ENCODE measurements at places on chromosomes 2 and 18.
A peak's percentile ranks its signal among the peaks of the same experiment; 100 is the strongest.

- H3K27me3 ChIP-seq = peaks cover 4% of the 10 kb centered on the region
- no peak for DNase-seq
- peaks cover 5% of the 10 kb centered on the region for H3K4me1 ChIP-seq
- H3K27ac ChIP-seq = no peak overlapping the region
- H3K36me3 ChIP-seq = no peaks in the 10 kb centered on the region
These were observed 275.1 kb downstream of the AGPS start for GRCh38 chr2:177667626-177668025.

DNA sequence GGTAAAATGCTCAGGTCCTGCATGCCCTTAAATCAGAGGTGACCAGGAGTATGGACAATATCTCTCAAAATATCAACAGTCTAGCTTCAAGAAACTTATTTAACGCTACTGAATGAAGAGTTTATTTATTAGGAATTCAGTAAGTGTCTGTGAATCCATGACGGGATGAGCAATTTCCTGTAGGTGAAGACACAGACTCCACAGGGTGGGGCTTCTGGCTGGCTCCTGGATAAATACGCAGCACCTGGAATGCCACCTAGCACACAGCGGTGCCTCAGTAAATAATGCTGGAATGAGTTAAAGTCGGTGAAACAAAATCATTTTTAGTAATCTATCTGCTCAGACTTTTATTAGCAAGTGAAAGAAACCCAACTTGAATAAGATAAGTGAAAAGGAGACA lies 29.4 kb upstream of the MBP start:
- no peaks in the 10 kb centered on the region for H3K4me1 ChIP-seq
- H3K27me3 ChIP-seq = peaks cover 38% of the 10 kb centered on the region
- no peak for DNase-seq
- H3K27ac ChIP-seq = no peak overlapping the region

GRCh38 chr2:201466050-201466675 lies 14.6 kb downstream of the STRADB start:
- no peak for DNase-seq
- no peaks in the 10 kb centered on the region for H3K27me3 ChIP-seq
- no peak overlapping the region for H3K27ac ChIP-seq

GRCh38 chr2:232265329-232265728 lies 113.2 kb upstream of the ALPP start:
- H3K27me3 ChIP-seq = no peaks in the 10 kb centered on the region
- no peak overlapping the region for H3K27ac ChIP-seq
- H3K36me3 ChIP-seq = peaks cover 15% of the 10 kb centered on the region

DNA sequence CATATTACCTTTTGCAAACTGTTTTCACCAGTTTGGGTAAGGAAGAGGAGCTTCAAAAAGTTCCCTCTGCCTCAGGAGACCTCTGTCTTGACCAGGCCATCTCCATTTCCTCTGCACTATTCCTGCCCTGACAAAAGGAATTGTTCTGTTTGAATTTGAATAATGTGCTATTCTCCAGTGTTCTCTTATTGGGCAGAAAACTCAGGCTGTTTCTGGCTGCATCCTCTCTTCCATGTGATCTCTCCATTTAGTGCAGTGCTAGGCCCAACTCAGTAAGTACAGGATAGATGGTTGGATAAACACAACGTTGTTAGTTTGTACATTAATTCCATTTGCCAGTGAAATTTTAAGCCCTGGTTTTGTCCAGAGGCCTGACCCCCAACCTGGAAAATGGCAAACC lies 102.2 kb upstream of the CELF4 start:
- no peaks in the 10 kb centered on the region for H3K4me1 ChIP-seq
- H3K4me3 ChIP-seq = no peak overlapping the region
- H3K36me3 ChIP-seq = no peaks in the 10 kb centered on the region
- no peaks in the 10 kb centered on the region for H3K27me3 ChIP-seq

DNA sequence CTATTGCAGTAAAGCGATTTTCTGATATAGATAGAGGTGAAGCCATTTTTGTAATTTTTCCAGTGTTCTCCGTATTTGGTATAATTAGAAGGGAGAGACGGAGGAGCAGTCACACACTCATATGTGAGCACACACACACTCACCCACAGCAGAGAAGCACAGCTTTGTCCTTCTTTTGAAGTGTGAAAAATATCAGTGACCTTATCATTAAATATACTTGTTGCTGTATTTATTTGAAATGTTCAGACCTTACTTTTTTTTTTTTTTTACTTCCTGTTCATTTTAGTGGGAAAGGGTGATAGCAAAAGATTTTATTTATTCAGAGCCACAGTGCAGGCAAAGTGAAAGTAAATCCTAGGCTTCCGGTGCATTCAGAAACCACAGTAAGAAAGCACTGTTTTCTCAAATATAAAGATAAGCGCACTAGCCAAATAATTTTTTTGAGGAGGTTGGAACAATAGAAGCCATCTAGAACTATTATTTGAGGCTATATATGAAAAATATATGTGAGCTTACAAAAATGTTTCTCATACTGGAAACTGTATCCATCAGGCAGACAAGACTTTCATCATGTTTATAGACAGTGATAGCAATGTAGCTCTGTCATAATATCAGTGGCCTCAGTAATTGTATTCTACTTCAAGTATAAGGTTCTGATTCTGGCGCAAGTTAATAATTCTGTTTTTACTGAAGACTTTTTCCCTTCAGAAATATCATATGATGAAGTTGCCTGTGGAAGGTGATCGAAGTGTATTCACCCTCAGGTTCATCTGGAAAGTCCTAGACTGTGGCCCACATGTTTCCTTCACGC lies 37.2 kb downstream of the TSHZ1 start:
- peaks cover 57% of the 10 kb centered on the region for H3K4me1 ChIP-seq
- peak overlapping the region; percentile 94 for H3K27ac ChIP-seq
- no peaks in the 10 kb centered on the region for H3K27me3 ChIP-seq
- peak; percentile 42 for DNase-seq
- H3K4me3 ChIP-seq = peak overlapping the region; percentile 82
- H3K36me3 ChIP-seq = peaks cover 3% of the 10 kb centered on the region

- no peak for DNase-seq
- no peaks in the 10 kb centered on the region for H3K36me3 ChIP-seq
- peaks cover 5% of the 10 kb centered on the region for H3K27me3 ChIP-seq
- H3K4me3 ChIP-seq = no peak overlapping the region
These were observed 295.2 kb downstream of the SRBD1 start for GRCh38 chr2:45315861-45316260.

DNA sequence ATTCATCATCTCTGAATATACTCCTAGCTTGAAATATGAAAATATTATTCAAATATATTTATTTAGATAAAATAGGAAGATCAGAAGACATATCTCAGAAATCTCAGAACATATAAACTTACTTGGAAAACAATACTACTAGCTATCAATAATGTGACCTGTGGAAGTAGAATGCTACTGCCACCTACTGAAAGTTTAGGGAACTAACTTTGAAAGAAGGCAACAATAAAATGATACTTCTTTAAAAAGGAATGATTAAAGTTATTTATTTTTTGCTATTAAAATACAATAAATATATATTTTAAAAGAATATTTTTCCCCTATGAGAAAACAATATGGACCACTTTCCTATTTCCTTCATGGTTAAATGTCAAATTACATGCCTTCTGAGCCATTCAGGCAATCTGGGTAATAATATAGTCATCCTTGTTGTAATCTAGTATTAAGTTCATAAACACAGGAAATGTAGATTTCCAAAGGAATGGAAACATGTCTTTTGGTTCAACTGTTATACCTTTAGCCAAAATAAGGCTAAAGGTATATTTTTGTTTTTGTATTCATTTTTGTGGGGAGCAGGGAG lies 26.0 kb downstream of the ACADL start:
- H3K36me3 ChIP-seq = no peaks in the 10 kb centered on the region
- no peak overlapping the region for H3K27ac ChIP-seq
- peaks cover 4% of the 10 kb centered on the region for H3K27me3 ChIP-seq
- H3K4me1 ChIP-seq = peaks cover 2% of the 10 kb centered on the region
